Endothelial cell (in vitro differentiated cells): ENCODE measurements at places on chromosomes 2 and 18.

- no peak for DNase-seq
Measured at GRCh38 chr18:9140381-9140780, 3.8 kb downstream of the ANKRD12 start.

- no peak for DNase-seq
Measured at GRCh38 chr2:221601376-221601775, 29.3 kb upstream of the EPHA4 start.

DNA sequence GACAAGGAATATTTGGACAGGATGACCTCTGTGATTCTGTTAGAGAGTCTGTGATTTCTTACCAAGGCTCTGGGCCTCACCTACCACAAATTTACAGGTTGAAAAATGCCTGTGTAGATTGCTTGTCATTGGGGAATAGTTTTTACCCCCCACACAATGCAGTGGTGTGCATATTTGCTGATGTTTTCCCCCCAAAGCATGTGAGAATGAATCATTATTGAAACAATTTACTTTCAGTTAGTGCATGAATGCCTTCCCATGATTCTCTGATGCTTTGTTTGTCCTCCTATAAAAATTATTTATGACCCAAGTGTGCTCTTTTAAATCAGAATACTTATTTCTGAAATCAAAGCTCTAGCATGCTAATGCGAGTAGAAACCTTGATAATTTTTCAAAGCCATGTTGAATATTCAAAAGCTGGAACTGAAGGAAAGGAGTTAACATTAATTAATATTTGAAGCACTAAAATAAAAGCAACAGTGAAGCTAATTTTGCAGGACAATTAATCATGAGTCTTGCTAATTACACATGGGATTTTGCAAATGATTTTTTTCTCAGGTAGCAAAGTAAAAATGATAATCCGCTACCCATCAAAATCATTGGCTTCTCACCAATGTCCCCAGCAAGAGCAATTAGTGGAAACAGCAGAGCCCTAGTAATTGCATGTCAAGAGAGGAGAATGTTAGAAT is 361.2 kb upstream of the HNRNPA3 start:
- DNase-seq, result no peak

DNA sequence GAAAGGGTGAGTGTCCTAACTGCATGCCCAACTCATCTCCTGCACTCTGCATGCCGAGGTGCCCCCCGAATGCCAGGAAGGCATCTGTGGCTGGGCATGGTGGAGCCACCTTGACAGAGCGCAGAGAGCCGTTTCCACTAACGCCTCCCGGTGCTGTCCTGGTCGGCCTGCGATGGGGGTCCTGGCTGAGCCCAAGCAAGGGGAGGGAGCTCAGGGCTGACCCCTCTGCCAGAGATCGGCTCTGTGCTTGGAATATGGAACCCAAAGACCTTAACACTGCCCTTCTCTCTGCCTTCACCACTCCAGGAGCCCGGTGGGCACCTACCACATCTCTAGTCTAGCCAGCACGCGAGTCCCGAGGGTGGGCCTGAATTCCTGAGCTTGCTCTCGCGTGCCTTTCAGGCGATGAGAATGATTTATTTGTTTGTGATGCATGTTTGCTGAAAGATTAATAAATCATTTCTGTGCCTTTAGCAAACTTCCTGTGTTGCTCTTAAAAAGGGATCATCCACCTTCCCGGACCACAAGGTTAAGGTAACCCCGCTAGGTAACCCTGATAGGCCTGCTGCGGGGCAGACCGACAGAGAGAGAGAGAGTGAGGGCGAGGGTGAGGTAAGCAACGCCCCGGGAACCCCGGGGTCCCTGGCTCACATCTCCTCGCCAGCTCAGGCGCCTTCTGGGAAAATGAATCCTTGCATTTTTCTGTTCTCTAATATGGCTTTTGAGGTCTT is 35.3 kb downstream of the PDIA6 start:
- DNase-seq, result no peak

DNA sequence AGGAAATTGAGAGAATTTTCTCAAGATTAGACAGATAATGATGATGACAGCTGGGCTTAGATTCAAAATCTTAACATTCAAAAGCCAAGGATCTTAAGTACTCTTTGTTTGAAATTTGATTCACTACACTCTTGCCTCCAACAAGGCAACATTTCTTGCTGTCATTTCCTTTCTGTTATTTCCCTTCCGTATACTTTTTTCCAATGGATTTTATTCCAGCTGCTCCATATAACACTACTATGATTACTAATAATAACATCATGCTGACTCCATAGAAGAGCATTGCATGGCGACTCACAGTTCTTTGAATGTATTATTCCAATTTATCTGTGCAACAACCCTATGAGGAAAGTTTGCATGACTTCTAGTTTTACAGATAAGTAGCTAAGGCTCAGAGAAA is 33.9 kb upstream of the CCDC102B start:
- no peak for DNase-seq

DNA sequence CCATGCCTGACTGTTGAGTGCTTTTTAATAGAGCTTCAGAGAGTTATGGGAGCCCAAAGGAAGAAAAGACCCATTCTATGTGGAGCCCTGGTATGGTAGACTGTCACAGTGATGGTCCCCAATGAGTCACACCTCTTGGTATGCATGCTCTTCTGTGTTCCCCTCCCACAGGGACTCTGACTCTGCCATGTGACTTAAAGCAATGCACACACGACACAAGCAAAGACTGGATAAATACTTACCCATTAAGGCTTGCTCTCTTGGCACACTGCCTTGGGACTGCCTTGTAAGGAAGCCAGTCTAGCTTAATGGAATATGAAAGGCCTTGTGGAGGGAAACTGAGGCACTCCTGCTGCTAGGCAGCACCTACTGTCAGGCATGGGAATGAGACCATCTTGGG is 16.7 kb upstream of the DTNB start:
- DNase-seq, result no peak

- no peak for DNase-seq
Measured at GRCh38 chr2:200347301-200347700, 40.8 kb downstream of the SPATS2L start.

GRCh38 chr2:239607517-239608191 is 206.8 kb upstream of the HDAC4 start:
- no peak for DNase-seq

DNA sequence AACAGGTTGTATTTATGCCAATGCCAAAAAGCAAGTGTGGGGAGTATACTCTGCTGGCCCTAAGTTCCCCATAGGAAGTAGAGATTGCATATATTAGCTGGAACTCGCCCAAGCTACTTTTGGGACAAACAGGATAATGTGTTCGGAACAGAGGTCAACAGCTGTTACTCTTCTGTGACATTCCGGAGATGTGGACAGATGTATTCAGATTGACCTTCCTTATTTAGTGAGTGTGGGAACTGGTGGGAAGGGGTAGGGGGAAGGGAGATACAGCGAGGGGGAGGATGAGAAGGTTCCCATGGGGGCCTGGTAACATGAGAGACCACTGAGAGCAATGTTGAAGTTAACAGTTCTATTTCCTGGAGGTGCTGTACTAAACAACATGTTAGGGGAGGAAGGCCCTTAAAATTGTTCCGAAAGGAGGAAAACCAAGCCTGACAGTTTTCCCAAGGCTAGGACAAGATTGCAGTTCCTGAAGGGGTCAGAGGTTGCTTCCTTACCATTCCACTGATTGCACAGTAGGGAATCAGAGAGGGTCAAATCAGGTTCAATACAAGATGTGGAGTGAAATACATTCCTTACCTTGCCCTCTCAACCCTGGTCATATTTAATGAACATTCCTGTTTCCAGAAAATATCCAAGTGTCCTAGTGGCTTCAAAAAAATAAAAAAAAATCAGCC is 14.3 kb upstream of the CD28 start:
- no peak for DNase-seq

DNA sequence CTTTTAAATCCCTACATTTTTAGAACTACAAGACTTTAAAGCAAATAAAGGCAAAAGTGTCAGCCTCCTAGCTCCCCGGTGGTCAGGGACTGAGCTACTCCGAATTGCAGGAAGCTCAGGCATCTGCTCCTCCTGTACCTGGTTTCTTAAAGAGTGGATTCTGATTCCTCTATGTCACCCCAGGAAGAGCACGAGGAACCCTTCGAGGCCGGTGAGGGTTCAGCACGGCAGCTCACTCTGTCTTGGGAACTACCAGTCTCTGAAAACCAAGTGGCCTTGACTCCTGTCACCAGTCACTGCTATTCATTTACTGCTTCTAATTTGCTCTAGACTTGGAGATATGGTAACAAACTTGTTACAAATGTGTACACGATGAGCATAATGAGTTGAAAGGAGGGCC is 2.3 kb downstream of the PER2 start:
- no peak for DNase-seq

DNA sequence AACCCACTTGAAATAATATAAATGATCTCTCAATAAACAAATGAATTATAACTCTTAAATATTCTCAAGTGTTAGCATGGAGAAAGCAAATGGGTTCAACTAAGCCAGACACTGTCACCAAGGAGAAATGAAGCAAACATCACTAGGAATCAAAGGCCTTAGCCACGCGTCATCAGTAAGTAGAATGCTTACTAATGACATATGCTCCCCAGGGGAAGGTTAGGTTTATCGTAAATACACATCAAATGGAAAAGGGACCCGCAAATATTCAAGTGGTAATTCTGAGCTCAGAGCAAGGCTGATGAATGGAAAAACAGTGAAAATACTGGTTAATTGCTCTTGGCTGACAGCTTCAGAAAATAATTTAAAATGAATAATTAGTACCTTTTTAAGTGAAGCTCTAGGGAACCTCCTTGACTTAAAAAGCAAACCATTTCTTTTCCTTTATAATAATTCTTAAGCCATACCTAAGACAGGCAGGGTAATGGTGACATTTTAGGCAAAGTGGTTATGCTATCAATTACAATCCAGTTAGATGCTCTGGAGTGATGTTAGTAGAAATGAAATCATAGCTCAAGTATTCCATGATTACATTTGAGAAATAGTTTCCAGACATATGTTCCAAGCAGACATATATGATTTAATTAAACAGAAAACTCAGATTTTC is 101.5 kb downstream of the ALPK2 start:
- no peak for DNase-seq

DNA sequence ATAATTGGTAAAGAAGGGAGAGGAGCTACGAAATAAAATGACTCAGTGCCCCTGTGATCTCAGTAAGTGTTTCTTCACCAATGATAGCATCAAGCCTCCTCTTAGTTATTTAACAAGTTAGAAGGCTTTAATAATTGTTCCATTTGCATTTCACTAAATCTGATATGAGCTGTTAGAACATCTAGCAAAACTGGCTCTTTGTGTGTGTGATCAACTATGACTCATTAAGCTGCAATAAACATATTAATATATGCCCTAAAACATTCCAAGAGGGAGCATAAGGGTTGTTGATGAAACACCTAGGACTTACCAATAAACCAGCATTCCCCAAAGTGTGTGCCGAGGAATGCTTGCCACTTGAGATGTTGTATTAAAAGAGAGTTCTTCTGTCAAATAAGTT is 115.2 kb downstream of the OSBPL6 start:
- no peak for DNase-seq

DNA sequence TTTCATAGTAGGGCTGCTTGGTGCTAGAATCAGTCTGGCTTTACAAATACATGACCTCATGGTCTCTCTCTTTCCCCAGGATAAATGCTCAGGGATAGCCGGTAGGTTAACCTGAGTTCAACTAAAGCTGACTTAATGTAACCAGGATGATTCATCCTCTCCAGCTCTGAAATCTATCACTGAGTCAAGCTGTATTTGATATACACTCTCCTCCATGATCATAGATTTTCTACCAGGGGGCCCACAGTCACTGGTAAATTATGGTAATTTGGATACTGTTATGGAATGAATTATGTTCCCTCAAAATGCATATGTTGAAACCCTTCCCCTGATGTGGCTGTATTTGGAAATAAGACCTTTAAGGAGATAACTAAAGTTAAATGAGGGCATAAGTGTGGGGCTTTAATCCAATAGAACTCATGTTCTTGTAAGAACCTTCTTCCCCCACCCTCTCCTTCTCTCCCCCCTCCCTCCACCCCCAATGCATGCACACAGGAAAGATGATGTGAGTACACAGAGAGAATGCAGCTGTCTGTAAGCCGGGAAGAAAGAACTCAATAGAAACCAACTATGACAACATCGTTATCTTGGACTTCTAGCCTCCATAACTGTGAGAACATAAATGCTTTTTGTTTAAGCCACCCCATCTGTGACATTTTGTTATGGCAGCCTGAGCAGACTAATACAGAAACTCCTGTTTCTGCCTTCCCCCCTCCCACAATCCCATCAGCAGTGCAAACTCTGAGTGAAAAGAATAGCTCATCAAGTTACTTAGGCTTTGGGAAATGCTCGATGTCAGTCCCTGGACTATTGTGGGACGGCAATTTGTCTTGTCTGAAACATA is 134.9 kb upstream of the KYNU start:
- DNase-seq, result no peak

DNA sequence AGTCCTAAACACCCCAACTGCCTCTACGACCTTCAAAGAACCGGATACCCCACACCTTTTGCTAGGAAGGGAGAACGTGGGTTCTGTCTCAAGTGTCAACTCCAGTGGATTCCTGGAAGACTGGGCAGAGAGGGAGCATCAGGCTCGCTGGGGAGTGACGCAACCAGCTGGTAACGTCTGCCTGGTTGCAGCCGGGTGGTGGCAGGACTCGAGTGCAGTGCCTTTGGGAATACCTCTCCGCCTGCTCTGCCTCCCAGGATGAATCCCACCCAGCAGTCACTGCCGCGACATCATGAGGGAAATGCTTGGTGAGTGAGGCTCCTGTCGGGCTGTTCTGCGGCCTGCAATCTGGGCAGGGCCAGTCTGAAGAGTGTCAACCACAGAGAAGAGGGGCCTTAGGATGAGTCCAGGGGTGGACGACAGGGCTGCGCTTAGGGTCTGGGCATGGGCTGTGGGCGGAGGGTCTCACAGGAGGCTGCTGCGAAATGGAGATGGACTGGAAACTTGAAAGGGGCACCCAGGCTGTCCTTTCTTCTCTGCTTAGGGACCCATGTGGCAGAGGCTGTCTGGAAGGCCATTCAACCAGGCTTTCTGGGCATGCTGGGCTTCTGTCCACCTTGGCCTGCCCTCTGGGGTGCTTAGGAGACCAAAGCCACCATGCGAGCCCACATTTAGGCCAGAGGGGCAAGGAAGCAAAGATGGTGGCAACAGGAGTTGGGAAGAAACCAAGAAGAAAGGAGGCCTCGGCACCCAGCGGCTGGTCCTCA is 12.9 kb downstream of the GPR17 start:
- no peak for DNase-seq

- no peak for DNase-seq
Measured at GRCh38 chr18:79453816-79454735, 58.3 kb downstream of the NFATC1 start.

- DNase-seq, result no peak
Measured at GRCh38 chr2:216643986-216644659, 10.9 kb downstream of the IGFBP2 start.

- no peak for DNase-seq
Measured at GRCh38 chr2:214244847-214245246, 166.0 kb upstream of the VWC2L start.

- no peak for DNase-seq
Measured at GRCh38 chr2:237725661-237726060, 72.9 kb upstream of the RBM44 start.

DNA sequence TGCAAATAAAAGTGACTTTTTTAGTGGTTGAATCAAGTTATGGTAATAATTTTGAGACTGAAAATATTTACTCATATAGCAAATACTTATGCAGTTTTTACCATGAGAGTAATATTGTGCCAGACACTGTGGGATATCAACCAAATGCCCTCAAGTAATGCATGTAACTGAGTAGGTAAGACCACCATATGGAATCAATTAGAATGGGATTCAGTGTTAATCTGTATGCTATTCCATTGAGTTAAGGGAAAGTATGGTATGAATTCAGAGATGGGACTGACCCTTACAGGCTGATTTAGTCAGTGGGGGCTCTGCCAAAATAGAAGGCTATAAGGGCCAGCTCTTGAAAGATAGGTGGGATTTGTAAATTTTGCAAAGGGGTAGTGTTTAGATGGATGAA is 131.6 kb downstream of the CCDC85A start:
- DNase-seq, result no peak
